Stimulated activated CD8-positive, alpha-beta memory T cell treated with anti-CD3 and anti-CD28 coated beads, Interleukin-4, amount 100 ng/mL, for 24 hours (primary cell): ENCODE measurements at places on chromosomes 11 and 22.

- DNase-seq, result no peak
Measured at GRCh38 chr11:39011797-39012196, 2413.8 kb upstream of the RAG2 start.

DNA sequence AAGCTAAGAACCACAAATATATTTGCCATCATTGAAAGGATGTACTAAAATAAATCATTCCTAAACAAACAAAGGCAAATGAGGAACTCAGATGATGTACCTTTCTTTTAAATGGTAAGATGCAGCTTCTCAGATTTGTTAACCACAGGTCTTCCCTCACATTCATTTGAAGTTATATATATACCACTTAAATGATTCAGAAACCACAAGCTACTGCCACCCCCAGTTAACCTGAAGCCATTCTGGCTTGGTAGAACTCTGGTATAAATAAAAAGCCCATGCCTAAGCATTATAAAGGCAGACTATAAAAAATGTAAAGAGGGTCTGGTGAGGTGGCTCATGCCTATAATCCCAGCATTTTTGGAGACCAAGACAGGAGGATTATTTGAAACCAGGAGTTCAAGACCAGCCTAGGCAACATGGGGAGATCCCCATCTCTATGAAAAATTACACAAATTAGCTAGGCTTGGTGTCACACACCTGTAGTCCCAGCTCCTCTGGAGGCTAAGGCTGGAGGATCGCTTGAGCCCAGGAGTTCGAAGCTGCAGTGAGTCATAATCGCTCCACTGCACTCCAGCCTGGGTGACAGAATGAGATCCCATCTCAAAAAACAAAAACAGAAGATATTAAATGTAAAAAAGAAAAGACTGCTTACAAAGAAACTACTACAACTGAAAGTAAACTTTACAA, 1185.3 kb downstream of the JRKL start:
- DNase-seq, result no peak

DNA sequence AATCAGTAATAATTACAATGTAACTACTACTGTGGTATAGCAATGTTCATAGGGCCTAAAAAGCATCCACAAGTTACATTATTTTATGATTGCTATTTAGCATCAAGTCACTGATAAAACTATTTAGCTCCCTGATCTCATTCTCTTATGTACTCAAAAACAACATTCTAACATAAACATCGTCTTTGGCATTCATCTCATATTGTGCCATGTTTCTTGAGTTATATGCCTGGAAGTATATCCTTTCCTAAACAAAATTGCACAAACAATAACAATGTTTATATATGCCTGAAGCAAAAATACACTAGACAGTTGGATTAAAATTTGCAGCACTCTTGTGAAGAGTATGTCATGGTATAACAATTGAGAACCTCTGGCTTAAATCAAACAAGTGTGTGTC, 34.1 kb downstream of the HORMAD2 start:
- DNase-seq, result no peak

- DNase-seq, result no peak
Measured at GRCh38 chr11:61533401-61533800, 24.9 kb downstream of the LRRC10B start.

GRCh38 chr11:123194337-123195187, 486 bp downstream of the CLMP start:
- DNase-seq, result no peak

GRCh38 chr11:75966537-75967287, 151.7 kb downstream of the UVRAG start:
- no peak for DNase-seq
